Naive thymus-derived CD8-positive, alpha-beta T cell (primary cell): ENCODE measurements at places on chromosomes 5 and 9.

DNA sequence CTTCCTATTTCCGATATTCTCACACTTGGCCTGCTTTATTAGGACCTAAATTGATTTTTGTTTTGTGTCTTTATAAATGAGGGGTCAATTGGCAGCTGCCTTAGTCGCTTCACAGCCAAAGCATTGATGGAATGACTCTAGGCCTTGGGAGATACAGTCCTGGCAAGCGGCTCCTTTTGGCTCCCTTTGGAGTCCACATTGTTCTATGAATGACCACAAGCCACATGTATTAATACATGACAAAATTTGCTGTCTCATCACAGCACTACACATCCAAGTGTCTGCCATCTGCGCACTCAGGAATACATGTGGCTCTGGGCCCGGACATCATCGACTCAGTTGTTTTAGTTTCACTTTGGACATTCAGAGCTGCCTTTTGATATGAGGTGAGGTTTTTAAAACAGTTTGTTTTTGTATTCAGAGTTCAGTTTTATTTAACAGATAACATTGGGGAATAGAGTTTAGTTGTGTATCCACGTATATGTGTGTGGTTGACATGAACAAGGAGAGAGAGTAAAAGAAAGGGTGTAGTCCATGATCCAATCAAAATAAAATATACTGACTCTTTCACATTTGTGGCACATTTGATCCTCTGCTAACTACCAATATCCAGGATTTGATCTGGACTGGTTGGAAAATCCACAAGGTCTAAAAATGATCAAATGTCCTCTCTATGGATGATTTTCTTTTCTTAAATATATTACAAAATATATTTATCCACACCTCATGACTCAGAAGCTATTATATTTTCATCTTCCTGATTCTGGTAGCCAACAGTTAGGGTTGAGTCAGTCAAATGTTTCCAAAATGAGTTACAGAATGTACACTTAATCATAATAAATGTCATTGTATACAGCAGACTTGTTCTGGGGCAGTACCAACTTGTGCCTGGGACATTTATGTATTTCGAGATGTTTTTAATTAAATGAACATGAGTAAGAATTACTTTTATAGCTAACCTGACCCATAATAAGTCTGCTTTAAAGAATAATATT lies 114.0 kb upstream of the MTAP start:
- DNase-seq = no peak

DNA sequence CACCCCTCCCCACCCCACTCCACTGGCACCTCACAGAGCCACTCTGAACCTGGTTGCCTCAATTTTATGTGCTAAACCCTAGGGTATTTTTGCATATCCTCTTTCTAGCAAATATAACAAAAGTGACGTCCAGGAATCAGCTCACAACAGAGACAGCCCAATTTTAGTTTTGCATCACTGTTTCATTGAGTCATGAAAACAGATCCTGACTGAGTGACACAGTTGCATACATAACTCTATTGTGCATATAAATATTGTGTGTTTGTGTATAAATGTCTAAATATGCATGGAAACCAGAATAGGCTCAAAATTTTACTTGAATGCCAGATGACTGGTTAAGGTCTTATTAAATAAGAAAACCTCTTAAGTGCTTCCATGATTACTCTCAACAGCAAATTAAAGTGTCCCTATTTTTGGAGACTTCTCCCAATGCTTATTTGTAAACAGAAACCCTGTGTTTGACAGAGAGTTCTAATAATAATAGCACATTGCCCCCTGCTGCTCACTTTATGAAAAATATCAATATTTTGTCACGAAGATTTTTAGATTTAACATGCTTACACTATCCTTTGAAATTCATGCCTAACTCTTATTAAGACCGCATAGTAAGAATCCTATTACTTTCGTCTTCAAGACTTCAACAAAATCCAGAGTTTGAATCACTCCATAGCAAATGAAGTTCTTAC lies 75.5 kb upstream of the PRRC1 start:
- DNase-seq = no peak

DNA sequence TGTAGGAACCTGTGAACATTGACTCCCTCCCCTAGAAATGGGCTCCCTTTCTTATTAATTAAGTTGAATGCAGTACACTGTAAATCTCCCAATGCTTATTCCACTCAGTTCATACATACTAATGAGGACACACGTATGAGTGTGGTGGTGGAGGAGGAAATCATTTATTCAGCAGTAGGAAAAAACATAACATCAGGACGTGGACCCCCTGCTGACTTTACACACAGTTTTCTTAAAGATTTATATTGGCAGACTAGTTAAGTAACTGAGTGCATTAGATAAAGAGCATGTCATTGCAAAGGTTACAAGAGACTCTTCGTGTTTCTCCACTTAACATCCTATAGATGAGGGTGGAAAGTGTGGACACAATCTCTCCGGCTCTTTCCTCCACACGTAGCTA lies 37.8 kb upstream of the SEMA6A start:
- DNase-seq = no peak

GRCh38 chr5:100026606-100027005 lies 508.6 kb upstream of the FAM174A start:
- no peak for DNase-seq

DNA sequence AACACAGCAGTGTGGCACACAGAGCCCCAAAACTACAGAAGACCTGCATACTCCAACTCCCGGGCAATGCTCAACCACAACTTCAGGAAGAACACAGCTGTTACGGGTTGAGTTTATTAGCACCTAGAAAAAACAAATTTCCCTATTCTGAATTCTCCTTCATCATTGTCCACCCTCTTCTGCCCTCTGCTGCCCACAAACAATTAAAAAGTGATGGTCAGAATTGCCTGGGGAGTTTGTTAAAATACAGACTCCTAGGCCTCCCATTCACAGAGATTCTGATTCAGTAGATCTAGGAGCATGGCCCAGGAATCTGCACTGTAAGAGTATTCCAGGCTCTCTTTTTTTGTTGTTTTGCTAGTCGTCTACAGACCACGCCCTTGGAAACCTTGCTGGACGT lies 310.6 kb downstream of the NDUFS4 start:
- no peak for DNase-seq

- DNase-seq = no peak
Observed at GRCh38 chr5:107776922-107777740, 106.4 kb upstream of the EFNA5 start.

GRCh38 chr5:72841756-72842535 lies 25.5 kb downstream of the TNPO1 start:
- no peak for DNase-seq

- no peak for DNase-seq
Observed at GRCh38 chr9:116352958-116353357, 199.4 kb downstream of the PAPPA start.

DNA sequence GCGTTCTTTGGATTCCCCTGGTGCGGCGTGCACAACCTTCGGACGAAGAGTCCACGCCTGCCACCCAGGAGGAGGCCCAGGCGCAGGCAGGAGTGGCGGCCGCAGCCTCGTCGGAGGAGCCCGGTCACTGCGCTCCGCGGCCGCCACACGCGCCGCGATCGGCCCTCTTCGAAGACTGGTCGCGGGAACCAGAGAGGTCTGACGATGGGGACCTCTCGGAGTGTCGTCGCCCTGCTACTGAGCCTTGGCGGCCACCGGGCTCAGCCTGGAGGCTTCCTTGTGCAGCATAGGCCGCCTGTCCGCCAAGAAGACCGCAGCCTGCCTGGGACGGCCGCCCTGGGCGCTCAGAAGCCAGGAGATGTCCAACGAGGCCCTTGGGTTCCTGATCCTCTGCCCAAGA lies 112.5 kb upstream of the SELENOP start:
- DNase-seq = no peak

DNA sequence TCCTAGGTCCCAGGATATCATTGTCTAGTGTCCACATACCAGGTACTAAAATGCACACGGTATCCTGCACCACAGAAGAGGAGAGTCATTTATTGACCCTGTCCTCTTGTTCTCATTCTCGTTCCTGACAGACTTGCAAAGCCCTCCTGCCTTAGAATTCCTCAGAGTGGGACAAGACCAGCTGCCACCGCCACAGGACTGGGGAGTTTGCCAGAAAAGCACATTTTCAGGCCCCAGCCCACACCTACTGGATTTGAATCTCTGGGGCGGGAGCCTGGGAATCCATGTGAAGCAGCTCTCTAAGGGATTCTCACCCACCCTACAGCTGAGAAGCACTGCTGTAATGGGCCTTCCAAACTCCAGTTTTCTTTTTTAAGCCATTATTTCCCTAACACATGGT lies 68.0 kb upstream of the FANCC start:
- DNase-seq = no peak

DNA sequence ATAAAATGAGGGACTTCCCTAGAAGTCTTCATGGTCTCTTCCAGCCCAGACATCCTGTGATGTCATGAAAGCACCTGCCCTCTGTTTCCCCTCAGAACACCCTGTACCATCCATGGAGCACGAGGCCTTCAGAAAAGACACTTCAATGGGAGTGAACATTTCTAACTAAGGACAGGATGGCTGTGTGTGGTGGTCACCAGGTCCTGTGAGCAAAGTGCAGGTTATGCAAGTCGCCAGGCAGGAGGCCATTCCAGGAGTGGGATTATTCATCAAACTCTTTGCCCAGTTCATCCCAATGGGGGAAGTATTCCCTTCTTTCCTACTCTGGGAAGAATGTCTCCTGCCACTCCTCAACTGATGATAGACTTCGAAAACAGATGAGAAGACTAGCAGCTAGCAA lies 80.5 kb downstream of the SLC1A3 start:
- DNase-seq = no peak

DNA sequence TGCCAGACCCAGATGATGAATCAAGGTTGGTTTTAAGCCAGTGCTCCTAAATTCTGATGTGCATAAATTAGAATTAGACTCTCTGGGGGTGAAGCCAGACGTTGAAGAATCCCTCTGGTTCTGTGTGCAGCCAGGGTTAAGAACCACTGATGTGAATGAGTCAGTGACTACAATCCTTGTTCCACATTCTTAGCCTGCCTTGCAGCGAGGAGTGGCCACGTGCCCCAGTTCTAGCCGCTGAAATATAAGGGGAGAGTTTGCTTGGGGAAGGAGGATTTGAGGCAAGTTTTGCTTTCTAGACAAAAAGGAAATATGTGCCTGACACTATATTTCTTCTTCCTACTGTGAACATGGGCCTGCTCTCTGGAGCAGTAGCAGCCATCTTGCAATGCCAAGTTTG lies 34.2 kb upstream of the MSH3 start:
- no peak for DNase-seq

- no peak for DNase-seq
Observed at GRCh38 chr9:98022447-98022846, 34.1 kb upstream of the NANS start.

- DNase-seq = no peak
Observed at GRCh38 chr9:113436728-113437515, 26.4 kb downstream of the C9orf43 start.

GRCh38 chr9:17863213-17863883 lies 284.5 kb downstream of the SH3GL2 start:
- DNase-seq = no peak

DNA sequence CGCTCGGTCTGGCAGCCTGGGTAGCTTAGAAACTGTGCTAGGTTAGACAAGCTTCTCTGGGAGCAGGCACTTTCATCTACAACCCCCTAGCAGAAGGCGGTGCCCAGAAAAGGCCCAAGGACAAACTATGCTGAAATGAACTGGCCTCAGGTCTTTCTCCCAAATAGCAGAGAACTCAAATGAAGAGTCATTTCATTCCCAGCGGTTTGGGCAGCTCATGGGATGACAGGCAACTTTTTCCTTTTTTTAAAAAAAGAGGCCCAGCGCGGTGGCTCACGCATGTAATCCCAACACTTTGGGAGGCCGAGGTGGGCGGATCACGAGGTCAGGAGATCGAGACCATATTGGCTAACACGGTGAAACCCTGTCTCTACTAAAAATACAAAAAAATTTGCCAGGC lies 2.5 kb downstream of the RAPGEF1 start:
- no peak for DNase-seq

- DNase-seq = no peak
Observed at GRCh38 chr5:18333841-18334240, 699.6 kb downstream of the TAF11L14 start.

- DNase-seq = no peak
Observed at GRCh38 chr5:95142145-95142544, 142.7 kb downstream of the MCTP1 start.

GRCh38 chr5:54388409-54388808 lies 67.1 kb upstream of the HSPB3 start:
- DNase-seq = no peak

GRCh38 chr5:108728566-108729241 lies 19.0 kb upstream of the FER start:
- DNase-seq = peak; percentile 53

DNA sequence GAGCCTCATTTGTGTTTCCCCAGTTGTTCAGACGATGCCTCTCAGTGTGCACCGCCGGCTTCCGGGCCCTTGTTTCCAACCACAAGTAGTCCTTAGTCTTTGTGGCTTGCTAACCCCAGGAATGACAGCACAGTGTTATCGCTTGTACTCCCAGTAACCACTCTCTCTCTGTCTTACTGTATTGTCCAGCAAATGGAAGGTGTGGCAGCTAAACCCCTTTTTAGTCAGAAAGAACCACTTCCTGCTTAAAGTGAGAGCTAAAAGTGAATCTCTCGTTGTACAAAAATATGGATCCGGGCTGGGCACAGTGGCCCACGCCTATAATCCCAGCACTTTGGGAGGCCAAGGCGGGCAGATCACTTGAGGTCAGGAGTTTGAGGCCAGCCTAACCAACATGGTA lies 61.3 kb downstream of the ENC1 start:
- no peak for DNase-seq

DNA sequence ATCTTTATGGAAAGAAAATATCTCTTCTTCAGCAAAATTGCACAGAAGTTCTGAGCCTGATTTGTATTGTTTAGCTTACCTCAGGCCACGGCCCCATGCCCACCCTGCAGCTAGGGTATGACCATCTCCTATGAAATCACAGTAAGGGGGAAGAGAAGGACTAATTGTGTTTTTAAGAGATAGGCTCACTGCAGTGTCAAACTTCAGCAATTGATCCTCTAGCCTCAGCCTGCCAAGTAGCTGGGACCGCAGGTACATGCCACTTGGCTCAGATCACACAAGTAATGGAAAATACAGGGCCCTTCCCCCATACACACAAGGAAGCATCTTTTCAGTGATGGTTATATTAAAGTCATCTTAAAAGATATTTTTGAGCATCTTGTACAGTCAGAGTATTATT lies 60.0 kb downstream of the DMAC1 start:
- no peak for DNase-seq

GRCh38 chr9:95841377-95841776 lies 34.1 kb upstream of the ERCC6L2 start:
- DNase-seq = no peak

- DNase-seq = no peak
Observed at GRCh38 chr5:149445739-149446369, 66.8 kb upstream of the IL17B start.

GRCh38 chr9:15286161-15286821 lies 20.7 kb downstream of the TTC39B start:
- no peak for DNase-seq
